ENCODE measurements at places on chromosomes 1 and 21. TPM values are rescaled to one million over a fixed set of nuclear protein-coding genes. Genes with fewer than 3 reads are reported as not detected.

Gene TSSK3
- 0.30 TPM for total RNA-seq

Gene AGBL4
- not detected for total RNA-seq

Gene TMEM69
- 7.7 TPM for total RNA-seq

Gene NBPF9
- total RNA-seq, result 32.7 TPM

Gene TEX38
- total RNA-seq, result not detected

Gene PROK1
- not detected for total RNA-seq

Gene ADAM30
- 0.05 TPM for total RNA-seq

Gene CCDC181
- total RNA-seq, result 0.59 TPM

Gene PPM1J
- total RNA-seq, result 1.6 TPM

Gene MRAP
- not detected for total RNA-seq

Gene GRIK1
- not detected for total RNA-seq

Gene ARID1A
- 16.9 TPM for total RNA-seq

Gene PADI4
- not detected for total RNA-seq

Gene NPHS2
- total RNA-seq, result not detected

Gene SLC16A4
- 10.4 TPM for total RNA-seq

Gene NHLH1
- not detected for total RNA-seq

Gene KIRREL1
- total RNA-seq, result 200 TPM

Gene HLCS
- total RNA-seq, result 35.6 TPM

Gene OR2M3
- not detected for total RNA-seq

Gene PLA2G2A
- total RNA-seq, result not detected

Gene ZBTB7B
- total RNA-seq, result 19.7 TPM

Gene CLCN6
- 16.0 TPM for total RNA-seq

Gene OR10T2
- total RNA-seq, result not detected

Gene RXFP4
- 0.30 TPM for total RNA-seq

Gene SPATA46
- not detected for total RNA-seq

Gene LCE6A
- not detected for total RNA-seq

Gene PBX1
- 26.3 TPM for total RNA-seq

Gene KCNE2
- total RNA-seq, result not detected

Gene HMGN2
- total RNA-seq, result 138 TPM

Gene DPT
- 0.05 TPM for total RNA-seq

Gene PRDM16
- 1.5 TPM for total RNA-seq

Gene KCNJ15
- 1.8 TPM for total RNA-seq

Gene DCDC2B
- total RNA-seq, result not detected

Gene NR5A2
- under 0.01 TPM for total RNA-seq

Gene PEX19
- total RNA-seq, result 46.9 TPM

Gene TPTE
- total RNA-seq, result not detected

Gene OMA1
- 41.9 TPM for total RNA-seq

Gene CSF1
- 85.8 TPM for total RNA-seq

Gene CFHR3
- 0.23 TPM for total RNA-seq

Gene SLC16A1
- 146 TPM for total RNA-seq

Measured in smooth muscle cell of the umbilical artery (primary cell).